Left kidney (tissue), 8 donors: ENCODE measurements at places on chromosomes 6 and 20. TPM values are rescaled to one million over a fixed set of nuclear protein-coding genes. Genes with fewer than 3 reads are reported as not detected.

DNA sequence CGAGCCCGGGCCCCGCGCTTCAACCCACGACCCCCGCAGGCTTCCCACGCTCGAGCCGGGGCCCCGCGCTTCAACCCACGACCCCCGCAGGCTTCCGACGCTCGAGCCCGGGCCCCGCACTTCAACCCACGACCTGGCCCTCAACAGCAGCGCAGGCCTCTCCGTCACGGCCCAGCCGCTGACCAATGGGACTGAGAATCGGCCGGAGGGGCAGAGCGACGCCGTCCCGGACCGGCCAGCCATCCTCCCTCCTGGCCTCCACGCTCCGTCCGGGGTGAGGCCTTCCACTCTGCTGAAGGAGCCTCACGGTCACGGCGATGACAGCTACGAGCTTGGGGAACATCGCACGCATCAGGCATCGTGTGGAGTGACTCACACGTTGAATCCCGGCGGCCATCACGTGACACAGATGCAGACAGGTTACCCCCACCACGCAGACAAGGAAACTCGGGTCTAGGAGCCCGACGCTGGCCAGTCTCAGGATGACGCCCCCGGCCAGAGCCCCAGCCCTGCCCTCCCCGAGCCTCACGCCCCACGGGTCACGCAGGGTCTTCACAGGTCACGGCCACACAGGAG, 6.1 kb downstream of the KCNQ2 start:
- DNase-seq = no peak

DNA sequence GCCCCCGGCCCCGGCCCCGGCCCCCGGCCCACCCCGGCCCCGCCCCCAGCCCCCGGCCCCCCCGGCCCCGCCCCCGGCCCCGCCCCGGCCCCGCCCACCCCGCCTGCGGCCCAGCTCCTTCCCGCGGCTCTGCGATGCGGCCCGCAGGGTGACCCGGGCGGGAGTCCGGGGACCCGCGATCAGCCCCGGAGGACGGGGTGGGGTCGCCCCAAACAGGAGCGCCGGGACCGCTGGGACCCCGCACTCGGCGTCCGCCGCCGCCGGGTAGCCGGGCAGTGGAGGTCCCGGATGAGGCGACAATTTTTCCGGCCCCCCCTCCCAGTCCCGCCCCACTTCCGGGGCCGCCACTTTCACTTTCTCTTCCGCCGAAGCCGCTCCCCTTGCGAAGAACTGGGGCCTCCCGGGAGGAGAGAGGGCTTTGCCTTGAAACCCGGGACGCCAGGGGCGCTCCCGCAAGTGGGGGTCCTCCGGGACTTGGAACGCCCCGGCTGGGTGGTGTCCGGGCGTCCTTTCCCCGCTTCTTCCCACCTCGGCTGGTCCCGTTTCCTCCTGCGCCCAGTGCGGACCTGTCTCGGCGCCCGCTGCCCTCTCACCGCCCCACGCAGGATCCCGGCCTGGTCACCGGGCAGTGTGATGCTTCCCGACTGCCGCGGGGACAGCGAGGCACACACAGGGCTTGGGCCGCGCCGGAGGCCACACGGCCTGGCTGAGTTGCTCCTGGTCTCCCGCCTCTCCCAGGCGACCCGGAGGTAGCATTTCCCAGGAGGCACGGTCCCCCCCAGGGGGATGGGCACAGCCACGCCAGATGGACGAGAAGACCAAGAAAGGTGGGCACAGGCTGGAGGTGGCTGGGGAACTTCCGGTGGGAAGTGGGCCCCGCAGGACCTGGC, at the start of gene RBCK1:
RBCK1 (plus strand) TSS at position 347 of the 890 bp plus-strand sequence; CDS start at position 806, 459 bp downstream.
- peak; percentile 82 for DNase-seq

DNA sequence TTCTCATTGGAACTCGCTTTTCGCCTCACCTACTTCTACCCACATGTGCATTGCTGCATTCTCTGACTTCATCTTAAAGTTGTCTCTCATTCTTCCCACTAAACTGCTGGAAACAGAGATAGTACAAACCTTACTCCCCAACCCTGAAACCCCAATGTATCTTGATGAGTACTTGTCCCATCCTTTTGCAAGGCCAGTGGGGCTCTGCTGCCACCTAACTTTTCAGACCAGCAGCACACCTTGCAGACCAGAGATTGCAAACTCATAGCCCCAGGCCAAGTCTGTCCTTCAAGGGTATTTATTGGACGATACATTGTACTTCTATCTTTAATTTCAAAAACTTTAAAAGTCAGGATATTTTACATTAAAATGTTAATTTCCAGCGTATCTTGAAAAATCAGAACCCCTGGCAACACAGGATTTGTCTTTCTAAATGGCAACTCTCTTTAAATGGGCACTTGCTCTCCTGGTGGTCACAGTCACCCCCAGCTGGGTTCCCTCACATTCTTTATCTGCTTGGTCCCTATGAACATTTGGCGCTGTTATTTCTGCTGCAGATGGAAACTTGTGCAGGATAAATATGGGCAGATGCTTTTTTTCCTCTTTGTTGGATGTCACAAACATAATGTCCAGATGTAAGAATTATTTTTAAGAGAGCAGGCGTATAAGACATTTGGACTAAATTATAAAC, 83.9 kb downstream of the SOD2 start:
- DNase-seq = no peak

DNA sequence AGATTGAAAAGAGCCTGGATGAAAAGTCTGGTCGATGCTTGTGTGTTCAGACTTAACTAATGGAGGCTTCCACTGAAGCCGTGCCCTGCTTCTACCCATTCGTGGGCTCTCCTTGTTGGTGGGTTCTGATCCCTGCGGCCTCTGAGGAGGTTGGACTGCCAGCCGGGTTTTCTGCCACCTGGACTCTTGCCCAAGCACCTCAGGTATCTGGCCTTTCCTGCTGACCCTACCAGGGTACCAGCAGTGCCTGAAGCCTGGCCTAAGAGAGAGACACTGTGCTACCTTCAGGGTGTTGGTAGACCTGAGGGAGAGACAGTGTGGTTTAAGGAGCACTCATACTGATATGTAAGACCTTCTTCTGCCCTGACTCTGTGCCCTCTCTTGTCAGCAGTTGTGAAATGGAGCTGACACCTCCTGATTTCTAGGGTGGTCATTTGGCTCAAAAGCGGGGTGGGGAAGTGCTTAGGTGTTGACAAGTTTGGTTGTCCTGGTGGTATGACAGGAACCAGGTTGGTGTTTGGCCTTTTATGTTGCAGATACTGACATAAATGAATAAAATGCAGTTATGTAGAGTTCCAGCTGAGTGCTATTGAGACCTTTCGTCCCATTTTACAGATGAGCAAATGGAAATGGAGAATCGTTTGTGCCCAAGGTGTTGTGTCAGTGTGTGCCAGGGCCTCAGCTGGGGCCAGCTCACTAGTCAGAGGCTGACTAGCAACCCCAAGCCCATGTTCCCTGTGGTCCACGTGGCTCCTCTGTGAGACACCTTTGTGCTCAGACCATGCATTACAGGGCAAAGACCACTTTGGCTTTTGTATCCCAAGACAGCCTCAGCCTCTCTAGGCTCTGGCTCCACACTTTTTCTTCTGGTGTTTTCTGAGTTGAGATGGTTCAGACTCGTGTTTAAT, 3.1 kb downstream of the PLCG1 start:
- DNase-seq = no peak

DNA sequence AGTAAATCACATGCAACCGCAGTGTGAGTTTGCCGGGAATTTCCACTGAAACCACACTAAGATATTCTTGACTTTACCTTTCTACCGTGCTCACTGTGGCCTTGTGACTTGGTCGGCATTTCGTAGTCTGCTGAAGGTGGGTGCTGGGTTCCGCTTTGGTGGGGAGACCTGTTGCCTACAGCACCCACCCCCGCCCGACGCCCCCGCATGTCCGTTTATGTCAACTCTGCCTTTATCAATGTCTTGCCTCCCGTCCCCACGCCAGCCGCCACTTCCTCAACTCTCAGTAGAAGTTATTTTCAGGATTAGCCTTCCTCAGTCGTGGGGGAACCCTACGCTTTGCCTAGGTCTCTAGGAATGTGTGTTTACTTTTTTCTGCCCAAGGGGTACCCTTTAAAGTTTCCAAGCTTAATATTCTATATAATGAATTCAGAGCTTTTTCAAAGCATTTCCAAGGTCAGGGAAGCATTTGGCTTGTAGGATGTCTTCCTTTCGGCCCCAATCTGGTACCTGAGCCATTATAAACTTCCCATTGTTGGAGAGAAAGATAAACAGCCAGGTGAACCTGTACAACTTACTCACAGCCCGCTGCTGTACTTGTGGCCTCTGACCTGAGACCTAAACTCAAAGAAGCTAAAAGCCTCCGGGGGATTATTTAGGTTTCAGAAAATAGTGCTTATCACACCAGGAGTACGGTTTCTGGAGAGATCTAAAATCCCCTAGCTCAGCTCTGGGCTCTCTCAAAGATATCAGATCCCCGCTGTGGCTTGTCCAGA, 54.2 kb downstream of the TBC1D7 start:
- no peak for DNase-seq

GRCh38 chr20:61881416-61881815, 184.3 kb downstream of the TAF4 start:
- DNase-seq = no peak

DNA sequence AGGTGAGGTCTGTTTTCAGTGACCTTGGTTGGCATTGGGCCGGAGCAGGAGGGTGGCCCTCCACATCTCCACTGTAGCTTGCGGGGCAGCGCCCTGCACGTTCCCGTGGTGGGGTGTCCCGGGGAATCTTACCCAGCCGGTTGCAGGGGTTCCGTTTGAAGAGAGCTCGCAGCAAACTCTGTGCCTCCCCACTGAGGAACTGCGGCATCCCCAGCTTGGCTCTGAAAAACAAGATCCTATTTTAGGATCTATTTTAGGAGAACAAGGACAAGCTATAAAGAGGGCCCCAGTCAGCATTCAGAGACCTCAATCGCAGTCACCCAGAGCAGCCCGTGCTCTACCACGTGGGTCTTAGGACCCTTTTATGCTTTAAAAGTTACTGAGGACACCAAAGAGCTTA, 97.8 kb downstream of the RAMACL start:
- no peak for DNase-seq

DNA sequence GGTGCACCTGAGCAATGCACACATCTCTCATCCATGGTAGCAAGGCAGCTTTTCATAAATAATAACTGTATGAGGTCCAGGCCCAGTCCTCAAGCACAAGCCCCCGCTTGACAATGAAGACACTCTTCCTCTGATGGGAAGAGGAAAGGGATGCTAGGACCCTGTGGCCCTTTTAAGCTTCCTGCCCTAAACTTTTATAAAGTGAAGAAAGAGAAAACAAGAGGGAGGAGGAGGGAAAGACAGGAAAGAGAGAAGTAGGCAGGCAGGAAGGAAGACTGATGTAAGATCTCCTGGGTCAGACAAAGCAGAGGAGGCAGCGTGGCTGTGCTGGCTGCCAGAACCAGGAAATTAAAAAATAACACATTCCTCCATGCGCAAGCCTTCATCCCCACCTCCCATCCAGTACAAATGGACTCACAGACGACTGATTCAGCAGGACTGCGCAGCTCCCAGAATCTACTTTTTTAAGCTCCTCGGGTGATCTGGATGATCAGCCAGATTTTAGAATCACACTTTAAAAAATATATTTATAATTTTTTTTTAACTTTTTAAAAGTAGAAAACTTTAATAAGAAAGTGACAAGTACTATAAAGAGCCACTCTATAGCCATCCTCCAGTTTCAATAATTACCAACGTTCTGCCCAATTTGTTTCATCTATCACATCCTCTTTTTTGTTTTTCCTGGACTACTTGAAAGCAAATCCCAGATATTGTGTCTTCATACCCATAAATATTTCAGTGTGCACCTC, 16.5 kb downstream of the TNFAIP3 start:
- no peak for DNase-seq

GRCh38 chr20:60802676-60803075, 449.4 kb upstream of the CDH4 start:
- no peak for DNase-seq

GRCh38 chr6:99011151-99011550, 63.4 kb upstream of the FBXL4 start:
- DNase-seq = no peak

GRCh38 chr6:167565884-167566599, 241.2 kb downstream of the TTLL2 start:
- DNase-seq = no peak

GRCh38 chr6:160117137-160117536, 4.5 kb upstream of the SLC22A1 start:
- no peak for DNase-seq

GRCh38 chr20:19971116-19971515, 46.0 kb upstream of the NAA20 start:
- DNase-seq = no peak

- peak; percentile 62 for DNase-seq
Measured at GRCh38 chr6:89311853-89312531, 3.1 kb downstream of the GABRR2 start.

DNA sequence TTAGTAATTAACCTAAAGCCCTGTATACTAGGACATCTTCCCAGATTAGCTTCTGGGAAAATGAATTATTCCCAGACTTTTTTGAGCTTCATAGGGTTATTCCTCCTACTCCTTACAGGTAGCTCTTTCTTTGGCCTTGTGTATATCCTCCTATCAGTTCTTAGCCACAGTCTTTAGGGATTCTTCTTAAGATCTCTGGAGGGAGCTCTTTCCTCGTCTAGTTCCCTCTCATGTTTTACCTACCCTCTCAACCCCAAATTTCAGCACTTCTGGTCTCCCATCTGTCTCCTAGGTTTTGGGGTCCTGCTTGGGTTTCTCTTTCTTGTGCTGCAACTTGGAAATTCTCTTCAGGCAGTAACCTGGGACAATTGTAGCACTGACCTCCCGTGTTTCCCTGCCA, 46.4 kb upstream of the SLC35B3 start:
- no peak for DNase-seq

- DNase-seq = no peak
Measured at GRCh38 chr6:111278731-111279130, 191.4 kb downstream of the SLC16A10 start.

DNA sequence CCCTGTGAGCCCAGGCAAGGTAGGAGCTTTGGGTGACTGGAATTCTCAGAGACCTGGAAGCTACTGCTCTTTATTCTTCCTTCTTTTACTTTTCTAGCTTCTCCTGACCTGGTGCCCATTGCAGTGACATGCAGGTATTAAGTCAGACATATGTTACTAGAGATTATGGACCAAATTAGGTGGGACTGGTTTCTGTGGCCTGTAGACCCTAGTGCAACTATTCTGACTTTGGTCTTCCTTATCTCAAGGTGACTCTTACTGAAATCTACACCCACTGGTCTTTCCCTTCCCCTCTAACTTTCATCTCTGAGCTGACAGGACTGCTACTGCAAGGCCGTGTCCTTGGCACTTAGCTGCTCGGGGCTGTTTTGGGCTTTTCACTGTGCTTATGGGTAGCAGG, 24.4 kb upstream of the TMEM217 start:
- no peak for DNase-seq

DNA sequence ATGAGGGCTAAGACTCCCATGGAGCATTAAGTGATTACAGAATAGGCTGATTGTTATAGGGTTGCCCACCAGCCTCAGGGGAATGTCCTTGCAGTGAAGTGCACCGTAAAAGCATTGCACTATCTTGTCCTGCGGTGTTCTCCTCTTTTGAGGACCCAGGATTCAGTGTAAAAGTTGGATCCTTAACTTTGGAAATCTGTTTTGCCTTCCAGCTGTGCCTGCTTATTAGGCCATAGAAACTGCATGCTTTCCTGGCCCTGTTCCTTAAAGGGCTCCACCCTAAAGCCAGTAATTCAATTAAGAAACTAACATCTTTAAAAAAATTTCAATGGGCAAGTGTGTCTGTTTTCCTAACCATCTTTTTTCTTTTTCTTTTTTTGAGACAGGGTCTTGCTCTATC, 25.4 kb upstream of the NOTCH4 start:
- DNase-seq = no peak

The NNAT gene
- polyA plus RNA-seq = 90.1 TPM

The RIPPLY2 gene
- polyA plus RNA-seq = not detected

The KCNK5 gene
- 9.6 TPM for polyA plus RNA-seq

The SLC22A3 gene
- polyA plus RNA-seq = 6.4 TPM

The KIF25 gene
- polyA plus RNA-seq = 0.76 TPM
